ENCODE measurements at places on chromosomes 11 and 22.

GRCh38 chr11:30729187-30729713, 143.1 kb upstream of the MPPED2 start:
- DNase-seq, result no peak

GRCh38 chr11:76208438-76209374, 2.4 kb upstream of the WNT11 start:
- peak; percentile 75 for DNase-seq

- DNase-seq, result no peak
These were observed 37.3 kb upstream of the MYO18B start for GRCh38 chr22:25704701-25705100.

DNA sequence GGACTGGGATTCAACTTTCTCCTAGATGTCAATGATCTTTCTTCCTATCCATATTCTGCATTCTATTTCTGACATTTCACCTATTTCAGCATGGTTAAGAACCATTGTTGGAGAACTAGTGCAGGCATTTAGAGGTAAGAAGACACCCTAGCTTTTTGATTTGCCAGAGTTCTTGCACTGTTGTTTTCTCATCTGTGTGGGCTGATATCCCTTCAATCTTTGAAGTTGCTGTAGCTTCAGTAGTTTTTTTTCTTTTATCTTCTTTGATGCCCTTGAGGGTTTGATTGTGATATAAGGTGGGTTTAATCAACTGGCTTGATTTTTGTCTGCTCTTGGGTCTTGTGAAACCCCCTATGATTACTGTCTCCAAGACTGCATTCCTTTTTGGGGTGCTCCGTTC, 502.1 kb downstream of the ETS1 start:
- DNase-seq, result no peak

DNA sequence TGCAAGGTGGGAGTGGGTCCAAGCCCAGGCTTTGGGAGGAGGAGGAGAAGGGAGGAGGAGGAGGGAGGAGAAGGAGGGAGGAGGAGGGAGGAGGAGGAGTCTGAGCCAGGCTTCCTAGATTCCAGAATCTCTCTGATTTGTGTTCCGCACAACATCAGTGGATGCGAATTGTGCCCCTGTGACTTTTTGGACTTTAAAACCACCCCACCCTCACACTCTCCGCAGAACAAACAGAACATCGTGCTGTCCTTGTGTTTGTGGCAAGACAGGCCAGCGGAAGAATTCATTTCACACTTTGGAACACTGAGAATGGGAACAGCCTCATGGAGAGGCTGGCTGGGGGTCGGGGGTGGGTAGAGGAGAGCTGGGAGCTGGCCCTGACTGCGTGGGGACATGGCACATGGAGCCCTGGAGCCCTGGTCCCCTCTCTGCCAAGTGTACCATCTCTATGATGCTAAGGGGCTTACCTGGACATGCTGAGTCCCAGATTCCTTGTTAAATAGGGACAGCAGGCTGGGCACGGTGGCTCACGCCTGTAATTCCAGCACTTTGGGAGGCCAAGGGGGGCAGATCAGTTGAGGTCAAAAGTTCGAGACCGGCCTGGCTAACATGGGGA, 16.4 kb upstream of the SHANK2 start:
- no peak for DNase-seq

GRCh38 chr11:113376156-113376555, 11.4 kb upstream of the ANKK1 start:
- DNase-seq, result no peak

GRCh38 chr11:25576320-25576719, 755.6 kb upstream of the ANO3 start:
- no peak for DNase-seq

GRCh38 chr11:27839226-27839913, 139.1 kb upstream of the BDNF start:
- DNase-seq, result no peak

DNA sequence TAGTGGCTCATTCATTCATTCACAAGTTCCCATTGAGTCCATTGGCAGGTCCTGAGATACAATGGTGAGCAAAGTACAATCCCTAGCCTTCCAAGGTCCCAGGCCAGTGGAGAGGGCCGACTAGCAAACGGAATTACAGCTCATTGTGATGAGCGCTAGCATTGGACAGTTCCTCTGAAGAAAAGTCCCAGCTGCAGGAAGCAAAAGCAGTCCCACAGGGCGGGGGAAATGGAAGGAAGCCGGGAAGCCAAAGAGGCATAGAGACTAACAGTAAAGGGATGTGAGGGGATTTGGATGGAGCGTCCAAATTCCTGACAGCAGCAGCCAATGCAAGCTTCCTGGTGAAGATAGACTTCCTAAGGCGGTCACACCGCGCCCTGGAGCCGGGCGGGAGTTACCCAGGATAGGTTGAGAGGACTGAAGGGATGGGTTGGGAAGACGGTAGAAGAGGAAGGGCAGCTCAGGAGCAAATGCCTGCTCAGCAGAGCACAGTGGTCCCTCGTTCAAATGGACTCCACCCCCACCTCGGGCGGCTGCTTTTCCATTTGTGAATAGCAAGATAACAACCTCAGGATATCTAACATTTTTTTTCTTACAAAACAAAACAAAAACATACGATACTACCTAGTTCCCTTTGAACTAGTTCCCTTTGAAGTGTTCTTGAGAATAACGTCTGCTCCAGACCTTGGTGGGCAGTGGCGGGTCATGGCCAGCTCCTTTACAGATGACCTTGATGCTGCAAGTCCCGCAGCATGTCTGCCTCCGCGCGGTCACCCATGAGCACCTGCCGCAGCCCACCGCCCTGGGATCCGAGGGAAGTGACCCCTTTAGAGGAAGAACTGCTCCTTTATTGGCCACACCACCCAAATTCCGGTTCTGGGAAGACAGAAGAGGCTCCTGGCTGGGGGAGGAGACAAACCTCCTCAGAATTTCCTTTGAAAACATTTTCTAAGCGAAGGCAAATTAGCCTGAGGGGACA, 132.9 kb downstream of the RASSF10 start:
- DNase-seq, result no peak

- no peak for DNase-seq
These were observed 105.2 kb downstream of the MAML2 start for GRCh38 chr11:96237766-96238266.

- DNase-seq, result no peak
These were observed 31.2 kb downstream of the RBFOX2 start for GRCh38 chr22:35997438-35997837.
